Tracheal epithelial cell (primary cell): ENCODE measurements at places on chromosomes 2 and 18. TPM values are rescaled to one million over a fixed set of nuclear protein-coding genes. Genes with fewer than 3 reads are reported as not detected.

Gene MORN2
- 7.7 TPM in 2 replicates for total RNA-seq

Gene ATOH8
- total RNA-seq, result 0.96 TPM in 1 of 2 replicates, not detected in the other

Gene PNO1
- 14.3 and 27.2 TPM in 2 replicates for total RNA-seq

Gene GPR35
- total RNA-seq, result 0.24 and 0.85 TPM in 2 replicates

Gene NAT8
- total RNA-seq, result not detected in 2 replicates

Gene FHOD3
- 14.7 and 20.5 TPM in 2 replicates for total RNA-seq

Gene LRRTM4
- total RNA-seq, result not detected in 2 replicates

Gene SLC30A3
- total RNA-seq, result not detected in 2 replicates

Gene TSHZ1
- total RNA-seq, result 1.2 and 3.6 TPM in 2 replicates

Gene GPR45
- total RNA-seq, result not detected in 2 replicates

Gene REG3G
- total RNA-seq, result not detected in 2 replicates

Gene ZNF385B
- total RNA-seq, result not detected in 2 replicates

Gene LGALSL
- 13.0 and 14.0 TPM in 2 replicates for total RNA-seq

Gene RGPD4
- not detected in 2 replicates for total RNA-seq

Gene COL5A2
- 1.9 and 36.9 TPM in 2 replicates for total RNA-seq

Gene ANKRD53
- total RNA-seq, result under 0.01 TPM in 1 of 2 replicates, not detected in the other

Gene SERPINB3
- 33.7 and 83.3 TPM in 2 replicates for total RNA-seq

Gene CCL20
- total RNA-seq, result 2.6 and 158 TPM in 2 replicates

Gene RNF144A
- 1.7 TPM in 1 of 2 replicates, not detected in the other for total RNA-seq

Gene SLC9A4
- 2.7 TPM in 1 of 2 replicates, not detected in the other for total RNA-seq

Gene HAAO
- total RNA-seq, result not detected in 2 replicates

Gene TAF4B
- total RNA-seq, result 13.3 and 15.8 TPM in 2 replicates

Gene LRP2
- total RNA-seq, result under 0.01 TPM in 1 of 2 replicates, not detected in the other

Gene CMPK2
- total RNA-seq, result 1.4 TPM in 1 of 2 replicates, not detected in the other

Gene NPHP1
- total RNA-seq, result 1.2 and 3.4 TPM in 2 replicates

Gene GRHL1
- 14.1 and 45.8 TPM in 2 replicates for total RNA-seq

Gene ID2
- 4.8 and 8.3 TPM in 2 replicates for total RNA-seq

Gene CCBE1
- total RNA-seq, result 0.43 and 1.9 TPM in 2 replicates

Gene KIF5C
- total RNA-seq, result 0.24 TPM in 1 of 2 replicates, not detected in the other

Gene NRP2
- 19.8 and 35.6 TPM in 2 replicates for total RNA-seq

Gene UGT1A3
- 0.24 TPM in 1 of 2 replicates, not detected in the other for total RNA-seq

Gene NUP35
- 15.9 and 19.8 TPM in 2 replicates for total RNA-seq

Gene MARCO
- not detected in 2 replicates for total RNA-seq

Gene NTSR2
- not detected in 2 replicates for total RNA-seq

Gene UCN
- 0.48 and 0.85 TPM in 2 replicates for total RNA-seq

Gene ST8SIA5
- not detected in 2 replicates for total RNA-seq

Gene ITSN2
- 24.5 and 35.2 TPM in 2 replicates for total RNA-seq
